ENCODE measurements at places on chromosomes 6 and 20. TPM values are rescaled to one million over a fixed set of nuclear protein-coding genes. Genes with fewer than 3 reads are reported as not detected.

Gene PPP1R14C
- polyA plus RNA-seq = 14.0 TPM

Gene TCF15
- polyA plus RNA-seq = not detected

Gene WFDC12
- polyA plus RNA-seq = not detected

Gene STMND1
- polyA plus RNA-seq = 0.59 TPM

Gene FARS2
- polyA plus RNA-seq = 17.5 TPM

Gene GPSM3
- 1.2 TPM for polyA plus RNA-seq

Gene ACOT13
- polyA plus RNA-seq = 14.2 TPM

Gene PCIF1
- polyA plus RNA-seq = 21.5 TPM

Gene RBBP8NL
- not detected for polyA plus RNA-seq

Gene BPIFB2
- polyA plus RNA-seq = not detected

Gene R3HDML
- polyA plus RNA-seq = not detected

Gene BPIFB1
- polyA plus RNA-seq = not detected

Gene RAET1L
- polyA plus RNA-seq = not detected

Gene RALGAPA2
- polyA plus RNA-seq = 21.8 TPM

Gene C20orf204
- 6.0 TPM for polyA plus RNA-seq

Gene SAMD10
- polyA plus RNA-seq = 23.3 TPM

Gene GJA10
- not detected for polyA plus RNA-seq

Gene TBX18
- not detected for polyA plus RNA-seq

Gene MTFR2
- 1.4 TPM for polyA plus RNA-seq

Gene EDN3
- polyA plus RNA-seq = not detected

Gene NFYA
- 17.1 TPM for polyA plus RNA-seq

Gene CLPSL1
- not detected for polyA plus RNA-seq

Gene LY6G6D
- not detected for polyA plus RNA-seq

Gene DPM1
- polyA plus RNA-seq = 137 TPM

Gene CLDN20
- not detected for polyA plus RNA-seq

Gene COL9A3
- 1.0 TPM for polyA plus RNA-seq

Gene IRAK1BP1
- polyA plus RNA-seq = 5.3 TPM

Gene MDFI
- polyA plus RNA-seq = 42.8 TPM

Gene UNC5CL
- 1.0 TPM for polyA plus RNA-seq

Gene PRDM13
- polyA plus RNA-seq = not detected

Gene SLC52A3
- polyA plus RNA-seq = not detected

Gene MCHR2
- polyA plus RNA-seq = not detected

Gene OXT
- not detected for polyA plus RNA-seq

Gene ACTL10
- not detected for polyA plus RNA-seq

Gene OGFR
- polyA plus RNA-seq = 15.6 TPM

Gene TPX2
- 2.1 TPM for polyA plus RNA-seq

Gene TMEM244
- not detected for polyA plus RNA-seq

Gene CCM2L
- polyA plus RNA-seq = 1.5 TPM

Gene MAK
- polyA plus RNA-seq = not detected

Gene BICRAL
- 8.2 TPM for polyA plus RNA-seq

Gene TRAPPC3L
- polyA plus RNA-seq = not detected

Gene GZF1
- 33.8 TPM for polyA plus RNA-seq

Gene GSTA2
- not detected for polyA plus RNA-seq

Gene IL17F
- not detected for polyA plus RNA-seq

Gene EEF1E1
- polyA plus RNA-seq = 113 TPM

Gene METTL24
- polyA plus RNA-seq = not detected

Gene PTK7
- 32.5 TPM for polyA plus RNA-seq

Gene TPD52L1
- 8.9 TPM for polyA plus RNA-seq

Gene VEGFA
- 7.4 TPM for polyA plus RNA-seq

Gene KCNS1
- not detected for polyA plus RNA-seq

Gene SLC32A1
- 40.0 TPM for polyA plus RNA-seq

Gene HNF4A
- not detected for polyA plus RNA-seq

Gene CNR1
- polyA plus RNA-seq = 512 TPM

Gene PRICKLE4
- not detected for polyA plus RNA-seq

Gene PGBD1
- polyA plus RNA-seq = 32.3 TPM

Gene KHDC3L
- polyA plus RNA-seq = 3.1 TPM

Gene PACRG
- polyA plus RNA-seq = 6.9 TPM

Gene PLG
- polyA plus RNA-seq = 1.3 TPM

Gene HCK
- polyA plus RNA-seq = not detected

Measured in neural cell (in vitro differentiated cells).